ENCODE measurements at places on chromosomes 6 and 20.

DNA sequence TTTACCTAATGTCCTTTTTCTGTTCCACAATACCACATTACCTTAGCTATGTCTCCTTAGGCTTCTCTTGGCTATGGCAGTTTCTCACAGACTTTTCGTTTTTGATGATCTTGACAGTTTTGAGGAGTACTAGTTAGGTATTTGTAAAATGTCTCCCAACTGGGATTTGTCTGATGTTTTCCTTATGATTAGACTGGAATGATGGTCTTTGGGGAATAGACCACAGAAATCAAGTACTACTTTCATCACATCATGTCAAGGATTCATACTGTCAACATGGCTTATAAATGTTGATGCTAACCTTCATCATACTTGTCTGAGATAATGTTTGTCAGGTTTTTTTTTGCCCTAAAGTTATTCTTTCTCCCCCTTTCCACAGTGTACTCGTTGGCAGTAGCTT lies 78.2 kb upstream of the FOXO3 start:
- DNase-seq, result no peak

DNA sequence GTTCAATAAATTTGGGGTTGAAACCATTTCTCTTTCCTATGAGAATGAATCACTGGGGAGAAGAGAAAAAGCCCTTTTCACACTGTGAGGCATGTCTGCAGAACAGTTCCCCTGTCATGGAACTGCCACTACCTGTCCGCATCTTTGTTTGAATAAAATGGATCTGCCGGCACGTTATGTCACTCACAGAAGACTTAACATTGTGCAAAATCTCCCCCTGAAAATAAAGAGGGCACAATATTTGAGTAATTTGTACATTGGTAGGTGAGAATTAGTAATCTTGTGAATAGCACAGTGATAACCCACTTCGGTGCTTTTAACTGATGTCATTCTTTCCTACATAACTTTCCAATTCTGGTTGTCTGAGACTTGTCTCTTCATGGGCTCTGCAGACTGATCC lies 804.0 kb downstream of the C6orf118 start:
- no peak for DNase-seq

DNA sequence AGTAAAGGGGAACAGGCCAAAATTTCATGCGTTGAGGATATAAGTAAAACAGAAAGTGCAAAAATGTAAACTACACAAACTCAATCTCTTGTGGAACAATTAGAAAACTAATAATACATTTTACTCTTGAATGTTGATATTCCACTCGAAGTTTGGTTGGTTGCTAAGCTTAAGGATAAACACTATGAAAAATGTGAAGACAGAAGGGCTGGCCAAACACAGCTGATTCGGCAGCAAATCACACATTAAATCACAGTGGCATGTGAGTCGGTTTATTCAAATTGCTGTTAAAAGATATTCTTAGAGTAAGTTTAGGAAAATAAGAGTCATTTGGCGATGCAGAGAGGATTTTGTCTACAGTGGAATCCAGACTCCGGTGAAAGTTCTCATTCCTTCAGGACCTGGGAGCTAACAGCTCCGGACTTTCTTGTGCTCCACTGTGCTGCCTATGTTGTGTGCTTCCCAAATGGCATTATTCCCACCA lies 1.4 kb upstream of the EPM2A start:
- DNase-seq, result no peak

DNA sequence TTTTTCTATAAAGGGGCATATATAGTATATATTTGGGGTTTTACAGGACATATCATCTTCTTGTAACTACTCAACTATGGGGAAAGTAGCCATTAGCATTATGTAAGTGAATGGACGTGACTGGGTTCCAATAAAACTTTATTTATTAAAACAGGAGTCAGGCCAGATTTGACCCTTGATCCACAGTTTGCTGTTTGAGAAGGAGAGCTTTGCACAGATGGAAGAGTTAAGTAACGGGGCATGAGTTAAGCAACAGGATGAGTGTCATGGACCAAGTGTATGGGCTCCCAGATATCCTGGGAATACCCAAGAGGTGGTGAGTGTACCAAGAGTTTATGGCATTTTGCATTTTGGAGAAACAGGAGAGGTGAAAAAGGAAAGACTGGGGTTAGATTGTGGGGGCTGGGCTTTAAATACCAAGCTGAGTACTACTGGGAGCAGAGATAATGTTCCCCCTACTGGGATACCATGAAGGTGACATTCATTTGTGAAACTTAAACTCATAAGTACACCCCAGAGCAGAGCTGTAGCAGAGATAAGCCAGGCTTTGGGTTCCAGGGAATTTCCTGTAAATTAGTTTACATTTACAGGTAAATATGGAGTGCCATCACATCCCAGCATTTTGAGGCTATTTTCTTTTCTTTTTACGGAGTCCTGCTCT lies 18.5 kb upstream of the SCUBE3 start:
- no peak for DNase-seq

DNA sequence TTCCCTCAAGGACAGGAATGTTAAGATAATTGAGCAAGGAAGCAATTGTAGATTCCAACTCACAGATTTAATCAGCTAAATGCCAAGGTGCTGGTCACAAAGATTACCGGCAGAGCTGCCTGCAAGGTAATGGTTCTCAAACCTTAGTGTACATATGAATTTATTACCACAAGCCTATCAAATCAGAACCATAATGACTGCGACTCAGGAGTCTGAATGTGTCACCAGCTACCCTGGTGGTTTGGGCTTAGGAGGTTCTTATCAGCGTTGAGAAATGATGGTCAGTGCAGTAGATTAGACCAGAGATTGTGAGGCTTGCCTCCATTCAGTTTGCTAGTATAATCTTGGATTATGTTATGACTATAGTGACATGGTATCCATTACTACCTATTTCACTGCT lies 78.9 kb downstream of the MTFR2 start:
- no peak for DNase-seq

DNA sequence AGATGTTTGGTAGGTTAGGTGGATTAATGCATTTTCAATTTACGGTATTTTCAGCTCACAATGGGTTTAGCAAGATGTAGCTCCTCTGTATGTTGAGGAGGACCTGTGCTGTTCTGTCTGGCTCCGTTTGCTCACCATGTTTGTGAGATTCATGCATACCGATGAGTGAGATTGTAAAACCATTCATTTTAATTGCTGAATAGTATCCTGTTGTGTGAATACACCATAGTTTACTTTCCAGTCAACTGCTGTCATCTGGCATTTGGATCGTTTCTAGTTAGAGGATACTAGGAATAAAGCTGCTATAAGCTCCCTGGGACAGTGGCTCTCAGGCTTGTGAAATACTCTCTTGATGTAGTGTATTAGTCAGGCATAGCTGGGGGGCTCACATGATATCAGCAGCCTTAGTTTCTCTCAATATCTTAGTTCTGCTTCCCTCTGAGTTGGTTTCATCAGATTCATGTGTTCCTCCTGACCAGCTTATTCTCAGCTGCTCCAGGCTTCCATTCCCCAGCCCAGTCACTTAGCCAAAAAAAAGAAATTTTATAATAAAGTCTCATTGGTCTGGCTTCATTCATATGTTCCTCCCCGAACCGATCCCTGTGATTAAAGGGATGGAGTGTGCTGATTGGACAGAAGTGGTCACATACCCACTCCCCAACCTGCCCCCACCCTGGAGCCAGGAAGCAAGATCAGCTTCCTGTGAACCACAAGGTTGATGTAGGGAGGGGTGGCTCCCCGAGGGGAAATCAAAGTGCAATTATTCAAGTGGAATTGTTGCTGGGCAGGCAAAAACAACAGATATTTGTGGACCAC lies 10.9 kb upstream of the B4GALT5 start:
- DNase-seq, result peak; percentile 91

DNA sequence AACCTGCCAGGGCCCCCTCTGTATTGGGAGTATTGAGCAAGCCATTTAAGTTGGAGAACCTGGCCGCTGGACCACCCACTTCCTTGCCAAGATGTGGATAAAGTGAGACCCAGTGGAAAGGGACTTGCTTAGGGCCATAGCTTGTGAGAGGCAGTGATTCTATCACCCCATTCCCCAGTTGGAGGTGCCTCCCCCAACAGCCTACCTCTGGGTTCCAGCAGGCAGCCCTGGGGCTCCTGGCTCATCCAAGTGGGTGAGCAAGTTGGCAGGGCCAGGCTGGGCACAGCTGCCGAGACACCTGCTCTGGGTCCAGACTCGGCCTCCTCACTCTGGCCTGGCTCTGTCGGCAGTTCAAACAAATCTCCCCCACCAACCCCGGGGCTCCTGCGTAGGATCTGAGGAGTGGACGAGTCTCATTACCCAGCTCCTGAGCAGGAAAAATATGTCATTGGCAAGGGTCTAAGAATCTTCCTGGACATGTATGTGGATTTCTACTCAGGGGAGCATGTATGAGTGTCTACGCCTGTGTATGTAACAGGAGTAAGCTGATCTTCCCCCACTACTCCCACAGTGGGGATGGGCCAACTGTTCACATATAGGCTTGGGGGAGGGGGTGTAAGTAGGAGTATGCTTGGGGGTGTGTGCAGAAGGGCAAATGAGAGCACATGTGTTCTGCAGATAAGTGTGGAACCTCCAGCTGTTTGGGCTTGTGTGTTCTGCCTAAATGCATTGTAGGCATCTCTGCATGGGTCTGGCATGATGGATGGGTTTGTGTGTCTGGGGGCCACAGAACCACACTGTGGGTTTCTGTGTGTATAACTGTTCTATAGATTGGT lies 1.9 kb downstream of the ID1 start:
- DNase-seq, result no peak

DNA sequence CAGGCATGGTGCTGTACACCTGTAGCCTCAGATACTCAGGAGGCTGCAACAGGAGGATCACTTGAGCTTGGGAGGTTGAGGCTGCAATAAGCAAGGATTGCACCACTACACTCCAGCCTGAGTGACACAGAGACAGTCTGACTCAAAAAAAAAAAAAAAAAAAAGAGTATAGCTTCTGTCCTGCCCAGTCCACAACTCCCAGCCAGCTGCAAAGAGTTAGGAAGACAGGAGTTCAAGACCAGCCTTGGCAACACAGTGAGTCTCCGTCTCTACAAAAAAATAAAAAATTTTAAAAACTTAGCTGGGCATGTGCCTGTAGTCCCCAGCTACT lies 28.3 kb upstream of the TLDC2 start:
- DNase-seq, result no peak

DNA sequence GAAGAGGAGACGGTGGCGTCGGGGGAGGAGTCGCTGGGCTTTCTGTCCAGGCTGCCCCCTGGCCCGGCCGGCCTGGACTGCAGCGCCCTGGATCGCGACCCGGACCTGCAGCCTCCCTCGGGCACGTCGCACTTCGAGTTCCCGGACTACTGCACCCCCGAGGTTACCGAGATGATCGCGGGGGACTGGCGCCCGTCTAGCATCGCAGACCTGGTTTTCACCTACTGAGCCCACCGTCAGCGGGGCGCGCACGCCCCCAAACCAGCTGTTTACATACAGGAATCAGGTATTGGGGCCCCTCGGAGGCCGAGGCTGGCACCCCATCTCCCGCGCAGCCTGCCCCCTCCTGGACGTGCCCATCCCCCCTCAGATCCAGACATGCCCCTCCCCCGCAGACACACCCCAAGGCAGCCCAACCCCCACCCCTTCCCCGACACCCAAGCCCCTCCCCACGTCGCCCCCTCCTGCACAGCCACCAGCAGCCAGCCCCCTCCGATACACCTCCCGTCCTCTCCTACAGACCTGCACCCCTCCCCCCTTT lies 1.4 kb downstream of the SOX12 start:
- DNase-seq, result no peak

- DNase-seq, result no peak
Observed at GRCh38 chr6:32184084-32184640, at the start of gene AGER. Gene AGER (minus strand): TSS chr6:32184253. CDS start chr6:32184222, 31 bp downstream.

- peak; percentile 81 for DNase-seq
Observed at GRCh38 chr20:11204926-11205768, 531.3 kb upstream of the JAG1 start.

- peak; percentile 71 for DNase-seq
Observed at GRCh38 chr20:46089167-46089416, 670 bp downstream of the NCOA5 start.

DNA sequence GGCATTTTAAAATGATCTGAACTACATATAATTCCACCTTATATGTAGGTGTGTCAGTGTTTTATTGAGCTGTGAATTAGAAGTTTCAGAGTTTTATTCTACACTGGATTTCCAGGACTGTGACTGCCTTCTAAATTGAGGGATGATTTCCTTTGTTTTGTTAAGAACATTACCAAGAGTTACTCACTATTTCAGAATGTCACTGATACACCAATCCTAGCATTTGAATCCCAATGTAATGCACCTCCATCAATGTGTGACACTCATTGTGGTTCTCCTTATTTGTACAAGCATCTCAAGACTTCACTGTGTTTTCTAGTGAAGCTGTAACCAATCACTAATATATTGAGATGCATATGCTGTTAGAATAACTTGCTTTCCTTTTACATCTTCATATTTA lies 86.8 kb downstream of the PLCB1 start:
- DNase-seq, result no peak

GRCh38 chr6:152458648-152459644 lies 178.2 kb downstream of the SYNE1 start:
- DNase-seq, result no peak

DNA sequence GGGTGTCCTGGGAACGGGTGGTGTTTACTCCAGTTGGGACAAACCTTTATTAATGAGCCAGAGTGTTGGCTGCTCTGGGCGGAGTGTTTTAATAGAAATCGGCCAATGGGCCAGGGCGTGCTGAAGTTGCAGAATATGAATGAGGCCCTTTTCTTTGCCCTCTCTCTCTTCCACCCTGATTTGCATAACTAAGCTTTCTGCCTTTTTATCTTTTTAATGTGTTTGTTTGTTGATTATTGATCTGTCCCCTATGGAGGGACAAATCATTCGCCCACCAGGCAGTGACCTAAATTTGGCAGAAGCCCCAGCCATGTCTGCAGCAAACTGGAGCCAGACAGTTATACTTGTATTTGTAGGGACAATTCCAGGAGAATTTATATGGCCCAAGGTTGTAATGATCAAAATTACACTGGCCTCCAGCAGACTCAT lies 420.9 kb downstream of the PREX1 start:
- no peak for DNase-seq

DNA sequence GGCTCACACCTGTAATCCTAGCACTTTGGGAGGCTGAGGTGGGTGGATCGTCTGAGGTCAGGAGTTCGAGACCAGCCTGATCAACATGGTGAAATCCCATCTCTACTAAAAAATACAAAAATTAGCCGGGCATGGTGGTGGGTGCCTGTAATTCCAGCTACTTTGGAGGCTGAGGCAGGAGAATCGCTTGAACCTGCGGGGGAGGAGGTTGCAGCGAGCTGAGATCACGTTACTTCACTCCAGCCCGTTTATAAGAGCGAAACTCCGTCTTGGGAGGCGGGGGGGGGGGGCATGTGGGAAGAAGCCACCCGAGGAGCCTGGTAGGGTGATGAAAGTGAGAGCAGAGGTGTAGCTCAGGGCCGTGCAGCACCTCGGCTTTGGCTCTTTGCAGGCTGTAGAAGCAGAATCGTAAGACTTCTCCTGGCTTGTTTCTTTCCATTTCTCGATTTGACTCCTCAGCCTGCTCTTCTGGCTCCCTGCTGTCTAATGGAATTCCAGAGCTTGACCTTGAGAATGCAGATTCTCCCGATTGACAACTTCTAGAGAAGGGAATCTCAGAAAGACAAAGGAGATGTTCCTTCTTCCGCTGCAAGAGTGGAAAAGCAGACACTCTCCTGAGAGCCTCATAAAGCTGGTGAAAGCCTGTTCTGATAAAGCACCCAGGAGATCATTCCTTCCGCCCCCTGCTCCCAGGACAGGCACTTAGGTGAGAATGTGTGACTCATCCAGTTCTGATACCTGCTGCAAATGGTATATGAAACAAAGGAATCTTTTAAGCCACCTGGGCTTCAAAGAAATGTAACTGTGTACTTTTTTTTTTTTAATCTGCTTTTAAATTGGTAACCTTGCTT lies 26.0 kb upstream of the PPP1R16B start:
- DNase-seq, result no peak

GRCh38 chr6:26183237-26183580 lies 96.0 kb downstream of the HFE start:
- DNase-seq, result no peak

Data from inflammatory macrophage (primary cell).